ENCODE measurements at places on chromosomes 7 and 10.

GRCh38 chr10:64732372-64732957, 1211.3 kb downstream of the REEP3 start:
- no peak for DNase-seq

DNA sequence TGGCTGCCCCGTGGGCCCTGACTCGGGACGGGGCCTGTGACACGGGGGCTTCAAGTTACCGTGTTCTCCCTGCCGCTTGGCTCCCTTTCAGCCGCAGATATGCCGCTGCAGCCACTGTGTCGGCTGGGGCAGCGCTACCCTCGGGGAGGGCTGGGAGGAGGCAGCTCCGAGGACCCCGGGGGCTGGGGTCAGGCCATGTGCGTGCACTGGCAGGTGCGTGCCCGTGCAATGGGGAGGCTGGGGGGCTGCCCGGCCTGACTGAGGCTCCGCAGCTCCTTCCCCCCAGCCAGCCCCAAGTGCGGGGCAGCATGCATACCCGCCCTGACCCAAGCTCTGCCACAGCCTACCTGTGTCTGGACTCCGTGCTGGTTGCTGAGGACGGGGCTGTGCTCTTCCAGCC, 29.2 kb downstream of the KNDC1 start:
- DNase-seq = no peak

DNA sequence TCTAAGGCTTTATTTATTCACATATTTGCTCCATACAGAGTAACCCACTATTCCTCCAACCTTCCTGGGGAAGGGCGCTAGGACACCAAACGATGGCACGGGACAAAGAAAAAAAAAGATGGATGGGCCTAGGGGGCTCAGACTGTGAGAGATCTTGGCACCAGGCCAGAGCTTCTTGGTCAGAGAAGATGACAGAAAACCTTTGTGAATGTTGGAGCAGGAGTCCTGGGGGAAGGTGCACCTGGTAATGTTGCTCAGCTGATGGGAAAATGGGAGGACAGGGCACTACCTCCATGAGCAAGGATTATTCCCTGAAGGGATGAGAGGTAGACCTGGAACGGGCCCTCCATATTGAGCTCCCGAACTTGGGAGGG, 1.4 kb upstream of the SH3PXD2A start:
- no peak for DNase-seq

DNA sequence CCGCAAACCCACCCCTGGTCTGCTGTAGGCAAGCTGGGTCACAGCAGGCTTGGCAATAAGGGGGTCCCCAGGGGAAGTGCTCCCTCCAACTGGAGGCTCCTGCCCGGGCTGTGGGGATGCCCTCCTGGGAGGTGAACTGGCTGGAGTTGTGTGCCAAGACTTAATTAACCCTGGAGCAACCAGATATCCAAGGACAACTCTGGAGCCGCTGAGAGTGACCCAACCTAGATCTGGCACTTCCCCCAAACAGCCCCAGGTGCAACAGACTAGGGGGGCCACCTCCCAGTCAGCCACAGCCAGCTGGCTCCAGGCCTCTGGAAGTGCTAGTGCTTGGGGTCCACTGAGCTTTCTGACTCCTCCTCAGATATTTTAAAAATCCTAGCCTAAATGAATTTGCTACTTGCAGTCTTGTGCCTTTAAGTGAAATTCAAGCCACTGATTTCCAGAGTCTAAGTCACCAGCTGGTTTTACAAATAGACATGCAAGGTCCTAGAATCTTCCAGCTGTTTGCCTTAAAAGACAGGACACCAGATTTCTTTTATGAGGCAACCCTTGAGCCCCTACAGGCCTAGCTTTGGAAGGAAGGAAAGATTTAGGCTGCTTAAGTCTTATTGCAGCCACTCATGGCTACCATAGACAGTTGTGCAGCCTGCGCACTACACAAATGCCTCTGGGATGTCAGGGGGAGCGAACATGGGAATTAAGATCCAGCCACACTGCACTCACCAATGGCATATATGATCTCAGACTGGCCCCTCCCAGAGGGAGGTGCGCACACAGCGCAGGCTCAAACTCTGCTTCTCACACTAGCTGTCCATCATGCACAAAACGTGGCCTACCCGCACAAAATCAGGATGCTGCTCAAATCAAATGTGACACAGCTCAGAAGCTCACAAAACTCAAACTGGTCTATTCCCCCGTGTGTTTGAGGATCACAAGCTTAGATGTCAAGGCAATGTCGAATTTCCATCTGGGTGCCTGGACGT, 42.6 kb upstream of the MYL10 start:
- no peak for DNase-seq

- DNase-seq = no peak
These were observed 64.6 kb downstream of the COA1 start for GRCh38 chr7:43664681-43665080.

DNA sequence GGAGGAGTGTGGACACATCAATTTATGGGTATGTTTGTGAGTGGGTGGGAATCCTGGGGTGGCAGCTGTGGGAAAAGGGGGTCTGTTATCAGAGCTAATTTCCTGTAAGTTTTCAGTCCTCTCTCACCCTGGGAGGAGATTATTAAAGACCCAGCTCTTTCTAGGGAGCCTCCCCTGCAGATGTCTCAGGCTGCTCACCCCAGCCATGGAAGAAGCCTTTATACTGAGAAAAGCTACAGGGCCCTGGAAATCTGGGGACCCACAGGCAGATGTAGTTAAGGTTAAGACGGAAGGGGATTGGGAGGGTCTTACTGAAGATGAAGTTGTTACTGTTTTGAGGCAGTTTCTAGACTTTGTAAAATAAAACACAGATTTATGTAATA, 4.6 kb downstream of the ZNF680 start:
- DNase-seq = no peak

- no peak for DNase-seq
These were observed 2.8 kb upstream of the DENND11 start for GRCh38 chr7:141704741-141705140.

DNA sequence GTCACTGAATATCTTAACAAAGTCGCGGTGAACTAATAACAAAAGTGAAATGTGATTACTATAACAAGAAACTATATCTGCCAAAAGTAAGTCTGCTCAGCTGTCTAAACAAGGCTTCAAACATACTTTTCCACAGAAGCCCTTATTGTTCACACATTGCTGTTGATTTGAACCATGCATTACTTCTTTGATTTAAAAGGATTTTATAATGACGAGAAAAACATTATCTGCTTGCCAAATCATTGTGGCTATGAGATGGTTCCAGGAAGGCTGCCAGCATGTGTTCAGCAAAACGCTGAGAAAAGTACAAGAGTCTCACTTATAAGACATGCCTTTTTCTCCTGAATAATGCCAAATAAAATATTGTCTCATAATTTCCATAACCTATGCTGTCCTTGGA, 24.4 kb downstream of the RNF133 start:
- no peak for DNase-seq

DNA sequence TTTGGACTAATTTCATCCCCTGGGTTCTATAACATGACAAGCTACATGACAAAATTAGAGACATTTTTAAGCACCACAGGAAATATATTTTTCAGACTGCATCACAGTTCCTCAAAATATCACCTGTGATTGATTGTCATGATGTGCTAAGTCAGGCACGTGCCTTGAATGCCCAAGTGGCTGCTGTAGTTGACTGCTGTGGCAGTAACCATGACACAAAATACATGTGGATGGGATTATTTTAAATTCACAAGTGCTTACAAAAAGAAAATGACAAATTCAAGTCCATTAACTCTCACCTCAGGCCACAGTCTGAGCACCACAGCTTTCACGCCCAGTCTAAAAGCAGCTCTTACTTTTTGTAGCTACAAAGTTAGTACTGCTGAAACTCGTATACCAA, 45.5 kb downstream of the TNPO3 start:
- no peak for DNase-seq
